Stimulated activated CD4-positive, alpha-beta T cell treated with anti-CD3 and anti-CD28 coated beads, Interleukin-12 subunit alpha, Interleukin-12 subunit beta, amount 100 ng/mL, for 48 hours (primary cell): ENCODE measurements at places on chromosomes 6 and 20.

DNA sequence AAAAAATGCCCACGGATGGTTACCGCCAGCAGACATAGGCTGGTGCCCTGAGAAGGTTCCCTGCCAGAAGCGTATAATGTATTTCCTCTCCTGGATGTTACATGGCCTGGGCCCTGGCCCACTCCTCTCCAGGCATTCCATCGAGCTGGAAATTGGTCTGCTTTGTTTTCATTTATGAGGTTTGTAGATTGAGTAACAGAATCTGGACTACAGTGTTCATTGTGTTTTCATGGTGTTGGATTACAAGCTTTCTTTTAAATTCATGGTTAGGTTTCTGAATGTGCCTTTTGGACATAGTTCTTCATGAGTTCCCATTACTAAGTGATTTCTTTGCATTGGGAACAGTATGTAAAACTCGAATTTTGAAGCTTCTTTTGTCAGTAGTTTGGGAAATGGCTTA is 6.4 kb downstream of the TIAM2 start:
- no peak for DNase-seq

DNA sequence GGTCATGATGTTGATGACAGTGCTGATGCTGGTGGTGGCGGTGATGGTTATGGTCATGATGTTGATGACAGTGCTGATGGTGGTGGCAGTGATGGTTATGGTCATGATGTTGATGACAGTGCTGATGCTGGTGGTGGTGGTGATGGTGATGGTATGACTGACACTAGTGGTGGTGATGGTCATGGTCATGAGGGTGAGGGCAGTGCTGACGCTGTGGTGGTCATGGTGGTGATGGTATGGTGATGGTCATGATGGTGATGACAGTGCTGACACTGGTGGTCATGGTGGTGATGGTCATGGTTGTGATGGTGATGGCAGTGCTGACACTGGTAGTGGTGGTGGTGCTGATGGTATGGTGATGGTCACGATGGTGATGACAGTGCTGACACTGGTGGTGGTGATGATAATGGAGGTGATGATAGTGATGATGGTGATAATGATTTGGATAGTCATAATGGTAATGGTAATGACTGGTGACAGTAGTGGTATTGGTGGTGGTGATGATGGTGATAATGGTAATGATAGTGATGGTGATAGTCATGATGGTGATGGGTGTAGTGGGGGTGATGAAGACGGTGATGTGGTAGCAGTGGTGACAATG is 206.2 kb downstream of the CDH4 start:
- DNase-seq, result no peak

DNA sequence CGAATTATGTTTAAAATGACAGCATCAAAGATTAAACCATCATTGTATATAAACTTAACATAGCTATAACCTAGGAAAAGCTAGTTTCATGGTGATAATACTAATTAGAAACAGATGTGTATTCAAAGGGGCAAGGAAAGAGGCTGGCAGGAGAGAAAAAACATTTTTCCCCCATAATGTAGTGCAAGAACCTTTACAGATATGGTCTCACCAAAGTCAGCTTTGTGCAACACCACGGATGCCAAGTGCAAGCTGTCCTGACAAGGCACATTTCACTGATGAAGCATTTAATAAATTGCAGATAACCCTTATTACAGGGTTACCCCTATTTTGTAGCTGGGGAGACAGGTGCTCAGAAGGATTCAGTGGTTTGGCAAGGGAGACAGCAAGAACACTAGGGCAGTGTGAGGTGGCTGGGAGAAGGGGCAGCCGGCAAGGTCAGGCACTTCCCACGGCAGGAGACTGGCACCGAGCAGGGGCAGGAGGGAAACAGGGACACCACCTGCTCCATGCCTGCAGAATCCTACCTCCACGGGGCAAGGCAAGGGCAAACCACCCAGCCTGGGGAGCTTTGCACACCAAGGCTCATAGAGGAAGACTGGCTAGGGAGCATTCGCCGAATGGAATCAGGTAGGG is 6.5 kb downstream of the RPS6KA2 start:
- DNase-seq, result no peak

GRCh38 chr6:17220040-17220910 is 60.9 kb upstream of the RBM24 start:
- DNase-seq, result no peak

DNA sequence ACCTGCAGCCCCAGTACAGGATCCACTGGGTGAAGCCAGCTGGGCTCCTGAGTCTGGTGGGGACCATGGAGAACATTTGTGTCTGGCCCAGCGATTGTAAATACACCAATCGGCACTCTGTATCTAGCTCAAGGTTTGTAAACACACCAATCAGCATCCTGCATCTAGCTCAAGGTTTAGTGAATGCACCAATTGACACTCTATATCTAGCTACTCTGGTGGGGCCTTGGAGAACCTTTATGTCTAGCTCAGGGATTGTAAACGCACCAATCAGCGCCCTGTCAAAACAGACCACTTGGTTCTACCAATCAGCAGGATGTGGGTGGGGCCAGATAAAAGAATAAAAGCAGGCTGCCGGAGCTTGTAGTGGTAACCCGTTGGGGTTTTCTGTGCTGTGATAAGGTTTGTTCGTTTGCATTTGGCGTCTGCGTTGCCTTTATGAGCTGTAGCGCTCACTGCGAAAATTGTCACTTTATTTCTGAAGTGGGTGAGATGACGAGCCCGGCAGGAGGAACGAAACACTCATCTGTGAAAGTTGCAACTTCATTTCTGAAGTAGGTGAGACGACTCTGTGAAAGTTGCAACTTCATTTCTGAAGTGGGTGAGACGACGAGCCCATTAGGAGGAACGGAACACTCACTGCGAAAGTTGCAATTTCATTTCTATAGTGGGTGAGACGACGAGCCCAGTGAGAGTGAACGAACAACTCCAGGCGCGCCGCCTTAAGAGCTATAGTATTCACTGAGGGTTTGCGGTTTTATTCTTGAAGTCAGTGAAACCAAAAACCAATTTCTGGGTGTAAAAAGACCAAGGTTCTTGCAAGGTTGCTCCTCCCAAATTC is 31.1 kb downstream of the SERPINB6 start:
- peak; percentile 82 for DNase-seq

GRCh38 chr6:99308788-99309187 is 40.7 kb downstream of the FAXC start:
- DNase-seq, result no peak

DNA sequence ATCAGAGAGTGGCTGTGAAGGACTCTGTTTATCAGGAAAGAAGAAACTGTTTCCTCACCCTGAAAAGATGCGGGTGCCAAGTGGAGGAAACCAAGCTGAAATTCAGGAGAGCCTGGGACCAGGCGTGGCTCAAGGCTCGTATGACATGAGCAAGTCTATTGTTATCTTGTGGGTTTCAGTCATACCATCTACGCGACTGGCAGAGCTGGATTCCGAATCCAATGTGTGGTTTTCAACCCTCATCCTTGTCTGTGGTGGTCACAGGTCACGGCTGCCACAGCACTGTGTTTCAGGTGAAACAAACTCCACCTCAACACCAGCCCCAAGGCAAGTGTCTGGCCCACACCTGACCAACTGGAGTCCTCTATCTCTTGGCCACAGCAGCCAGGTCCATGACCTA is 9.1 kb downstream of the MC3R start:
- no peak for DNase-seq

DNA sequence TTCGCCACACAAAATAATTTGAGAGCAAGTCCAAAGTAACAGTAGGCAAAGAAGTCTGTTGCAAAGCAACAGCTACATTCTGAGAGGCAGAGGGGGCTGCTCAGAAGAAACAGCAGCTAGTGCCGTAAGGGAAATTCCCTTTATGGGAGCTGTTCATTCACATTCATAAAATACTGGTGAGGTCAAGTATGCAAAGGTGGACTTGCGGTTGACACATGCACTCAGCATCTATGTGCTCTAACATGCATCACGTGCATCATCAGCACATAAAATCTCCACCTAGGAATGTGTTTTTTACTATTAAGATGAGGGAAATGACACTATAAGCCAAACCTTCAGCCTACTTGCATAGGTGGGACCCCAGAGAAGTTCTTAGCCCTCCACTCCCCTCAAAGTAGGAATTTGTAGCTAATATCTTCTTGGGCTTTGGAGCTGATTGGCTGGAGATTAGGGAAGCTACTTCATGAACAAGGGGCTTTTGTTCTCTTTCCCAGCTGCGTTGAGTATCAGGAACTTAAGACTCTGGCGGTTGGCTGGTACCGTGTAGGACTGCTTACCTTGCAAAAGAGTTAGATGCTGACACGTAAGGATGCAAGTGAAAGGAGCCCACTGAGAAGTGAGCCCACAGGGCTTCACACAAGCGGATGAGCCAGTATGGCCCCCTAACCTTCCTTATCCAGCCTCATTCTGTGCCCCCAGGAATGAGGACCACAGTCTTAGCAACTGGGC is 12.4 kb downstream of the CST3 start:
- DNase-seq, result no peak

- DNase-seq, result no peak
These were observed 41.5 kb upstream of the GFOD1 start for GRCh38 chr6:13528777-13529343.

DNA sequence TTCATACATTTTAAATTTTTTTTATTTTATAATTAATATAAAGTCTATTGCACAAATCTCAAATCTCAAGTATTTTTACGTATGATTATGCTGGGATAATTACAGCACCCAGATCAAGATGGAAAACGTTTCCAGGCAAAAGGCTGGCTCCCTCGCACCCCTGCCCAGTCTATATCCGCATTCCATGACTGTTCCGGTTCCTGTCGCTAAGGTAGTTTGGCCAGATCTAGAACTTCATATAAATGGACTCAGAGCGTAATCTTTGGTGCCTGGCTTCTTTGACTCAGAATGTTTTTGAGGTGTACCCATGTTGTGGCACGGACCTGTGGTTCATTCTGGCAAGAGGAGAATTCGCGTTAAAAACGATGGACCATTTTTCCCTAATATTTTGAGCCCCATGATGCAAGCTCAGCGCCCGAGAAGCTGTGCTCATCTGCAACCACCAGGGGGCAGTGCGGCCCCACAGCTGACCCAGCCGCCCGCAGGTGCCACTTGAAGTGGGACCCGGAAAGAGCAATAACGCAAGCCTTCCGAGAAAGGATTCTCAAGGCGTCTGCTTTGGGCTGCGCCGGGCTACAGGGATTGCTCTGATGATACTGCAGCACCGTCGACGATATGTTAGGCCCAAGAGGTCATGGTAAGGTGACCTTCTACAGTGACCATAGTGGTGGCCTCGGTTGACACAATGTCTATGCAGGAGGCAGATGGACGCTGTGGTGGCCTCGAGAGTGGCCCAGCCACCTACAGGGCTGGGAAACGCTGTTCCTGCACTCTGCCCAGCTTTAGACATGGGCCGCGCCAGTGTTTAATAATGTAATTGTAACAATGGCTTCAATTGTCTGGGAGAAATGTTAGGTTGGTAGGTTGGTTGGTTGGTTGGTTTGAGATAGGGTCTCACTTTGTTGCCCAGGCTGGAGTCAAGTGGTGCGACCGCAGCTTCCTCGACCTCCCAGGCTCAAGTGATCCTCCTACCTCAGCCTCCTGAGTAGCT is 160.1 kb downstream of the ZMYND8 start:
- peak; percentile 55 for DNase-seq

GRCh38 chr6:102907181-102907580 is 1513.7 kb downstream of the GRIK2 start:
- DNase-seq, result no peak

- no peak for DNase-seq
These were observed 29.5 kb downstream of the TOP1 start for GRCh38 chr20:41057999-41058673.

DNA sequence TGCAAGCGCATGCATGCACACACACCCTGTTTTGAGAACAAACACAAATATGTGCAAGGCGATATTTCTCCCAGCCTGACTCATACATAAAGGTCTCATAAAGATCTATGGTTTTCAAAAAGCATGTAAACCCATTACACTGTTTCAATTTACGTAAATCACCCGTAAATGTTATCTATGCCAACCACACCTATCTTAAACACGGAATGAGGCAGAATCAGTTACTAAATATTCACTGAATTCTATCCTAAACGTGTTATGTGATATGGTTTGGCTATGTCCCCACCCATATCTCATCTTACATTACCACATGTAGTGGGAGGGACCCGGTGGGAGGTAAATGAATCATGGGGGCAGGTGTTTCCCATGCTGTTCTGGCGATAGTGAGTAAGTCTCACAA is 621.6 kb downstream of the KIF16B start:
- no peak for DNase-seq

- DNase-seq, result no peak
These were observed 24.4 kb downstream of the CNR1 start for GRCh38 chr6:88141561-88142296.

GRCh38 chr6:138988469-138988834 is 399 bp upstream of the REPS1 start:
- no peak for DNase-seq

DNA sequence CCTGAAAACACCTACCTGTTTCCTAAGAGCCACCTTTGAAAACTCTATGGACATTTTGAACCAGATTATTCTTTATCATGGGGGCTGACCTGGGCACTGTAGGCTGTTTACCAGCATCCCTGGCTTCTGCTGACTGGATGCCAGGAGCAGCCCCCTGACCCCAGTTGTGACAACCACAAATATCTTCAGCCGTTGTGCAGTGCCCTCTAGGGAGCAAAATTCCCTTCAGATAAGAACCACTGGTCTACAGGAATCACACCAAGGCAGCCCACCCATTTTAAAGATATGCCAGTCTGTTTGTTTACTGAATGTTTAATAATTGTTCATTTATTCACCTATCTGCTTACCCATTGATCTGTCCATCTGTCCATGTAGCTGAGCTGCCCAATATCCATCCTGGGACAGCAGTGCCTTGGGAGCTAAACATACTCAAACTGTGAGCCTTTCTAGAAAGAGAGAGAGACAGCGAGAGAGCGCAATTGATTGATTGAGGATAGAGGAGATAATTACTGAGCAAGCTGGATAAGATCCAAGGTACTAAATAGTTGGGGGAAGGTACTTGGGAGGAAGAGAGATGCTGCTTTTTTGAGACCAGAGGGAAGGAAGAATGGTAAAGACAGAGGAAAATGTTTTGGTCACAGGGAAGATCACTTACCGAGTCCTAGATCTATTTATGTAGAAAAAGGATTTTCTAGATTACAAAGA is 276.8 kb downstream of the NRN1 start:
- no peak for DNase-seq

DNA sequence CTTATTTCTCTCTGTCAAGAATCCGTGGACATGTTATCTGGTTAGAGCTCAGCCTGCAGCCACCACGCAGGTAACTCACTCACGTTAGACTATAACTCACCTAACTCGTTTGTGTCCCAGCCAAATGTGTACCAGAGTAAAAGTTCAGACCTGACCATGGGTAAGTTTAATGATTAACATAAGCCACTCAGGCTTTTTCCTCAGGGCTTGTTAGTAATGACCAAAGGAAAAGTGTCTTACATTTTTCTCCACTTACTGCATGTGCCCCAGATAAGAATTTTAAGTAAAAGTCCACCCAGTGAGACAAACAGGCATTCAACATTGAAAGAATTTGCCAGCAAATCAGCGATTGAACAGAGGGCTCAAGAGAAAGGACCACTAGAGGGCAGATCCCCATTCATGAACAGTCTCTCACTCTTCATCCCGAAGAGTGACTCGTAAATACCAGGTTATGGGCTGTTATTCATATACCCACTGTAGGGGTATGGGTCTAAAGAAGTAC is at the start of gene PKHD1:
TSS of gene PKHD1 (minus strand) at position 116 of the 502 bp plus-strand sequence. CDS start 2,680 bp downstream, outside the sequence.
- no peak for DNase-seq

- no peak for DNase-seq
These were observed 65.2 kb downstream of the RIOK1 start for GRCh38 chr6:7454696-7455358.
